NCI-H1105 treated with DMSO at 0.1 percent for 48 hours (cell line): ENCODE measurements at places on chromosomes 4 and X.
A peak's percentile ranks its signal among the peaks of the same experiment; 100 is the strongest.

- DNase-seq, result no peak
These were observed 24.4 kb upstream of the SLC25A6 start for GRCh38 chrX:1416327-1416784.

DNA sequence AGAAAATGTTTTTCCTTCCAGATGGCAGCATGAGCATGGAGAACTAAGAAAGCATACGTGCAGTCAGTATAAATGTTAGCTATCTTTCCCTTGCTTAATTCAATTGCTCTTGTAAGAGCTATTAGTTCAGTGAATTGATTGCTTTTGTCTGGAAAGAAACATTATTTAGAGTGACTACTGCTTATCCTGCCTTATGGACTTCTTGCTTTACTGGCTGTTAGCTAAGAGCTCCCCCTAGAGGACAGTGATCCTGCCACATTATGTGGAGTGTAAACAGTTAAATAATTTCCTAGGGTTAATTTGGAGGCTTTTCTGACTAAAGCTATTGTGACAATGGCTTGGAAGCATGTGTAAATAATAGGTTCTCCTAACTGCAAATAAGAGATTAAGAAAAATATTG lies 1402.4 kb downstream of the FAM133A start:
- DNase-seq, result peak; percentile 25

DNA sequence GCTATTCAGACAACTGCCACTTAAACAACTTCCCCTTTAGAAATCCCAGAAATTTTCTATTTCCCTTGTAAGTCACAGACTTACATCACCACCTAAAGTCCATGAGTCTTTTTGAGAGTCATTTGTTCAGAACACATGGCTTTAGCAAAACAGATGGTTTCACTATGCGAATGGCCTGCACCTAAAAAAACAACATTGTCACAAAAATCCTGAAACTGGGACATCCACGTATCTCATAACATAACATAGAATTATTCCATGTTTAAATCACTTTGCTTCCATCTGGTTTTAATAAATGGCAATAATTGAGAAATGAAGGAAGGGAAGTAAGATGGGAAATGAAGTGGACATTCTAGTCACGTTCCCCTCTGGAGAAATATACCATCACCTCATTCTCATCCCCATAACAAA lies 155.3 kb upstream of the EDNRA start:
- DNase-seq, result no peak

DNA sequence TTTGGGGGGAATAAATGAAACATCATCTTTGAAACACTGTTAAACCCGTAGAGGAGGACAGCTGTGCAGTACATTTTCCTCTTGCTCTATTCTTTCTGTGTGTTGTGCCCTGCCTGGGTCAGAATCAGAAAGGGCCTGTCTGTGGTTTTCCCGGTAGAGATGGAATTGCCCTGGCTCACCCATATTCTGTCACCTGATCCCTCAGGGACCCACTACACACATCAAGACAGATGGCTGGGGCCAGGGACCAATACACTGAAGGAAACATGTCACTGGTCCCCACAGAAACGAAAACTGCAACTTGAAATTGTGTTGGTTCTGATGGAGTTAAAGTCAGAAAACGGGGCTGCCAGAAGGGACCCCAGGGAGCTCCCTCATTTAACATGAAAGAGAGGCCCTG lies 114.9 kb downstream of the ZNF827 start:
- no peak for DNase-seq

DNA sequence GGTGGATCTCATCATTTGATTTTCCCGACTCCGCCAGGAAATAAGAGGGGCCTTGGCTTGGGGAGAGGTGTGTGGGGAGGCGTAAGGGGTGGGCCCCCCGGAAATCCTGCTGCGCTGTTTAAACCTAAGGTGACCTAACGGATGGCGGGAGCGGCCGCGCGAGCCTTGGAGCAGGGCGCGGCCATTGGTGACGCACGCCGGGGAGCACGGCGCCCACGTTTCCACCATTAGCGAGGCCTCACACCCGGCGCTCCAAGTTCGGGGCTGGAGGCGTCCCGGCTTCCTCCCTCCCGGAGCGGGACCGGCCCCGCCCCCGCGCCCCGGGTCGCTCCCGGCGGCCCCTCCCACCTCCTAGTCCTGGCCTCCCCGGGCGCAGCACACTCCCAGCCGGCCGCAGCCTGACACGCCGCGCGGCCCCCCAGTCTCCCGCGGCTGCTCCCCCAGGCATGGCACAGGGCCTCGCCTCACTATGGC lies at the start of gene SMS:
Gene SMS (plus strand): TSS at position 354 of the 474 bp plus-strand sequence. CDS start 116 bp downstream, at position 470.
- peak; percentile 76 for DNase-seq

GRCh38 chrX:53817548-53817947 lies 131.0 kb upstream of the HUWE1 start:
- no peak for DNase-seq
